GM03348 (cell line): ENCODE measurements at places on chromosomes 13 and 19.

DNA sequence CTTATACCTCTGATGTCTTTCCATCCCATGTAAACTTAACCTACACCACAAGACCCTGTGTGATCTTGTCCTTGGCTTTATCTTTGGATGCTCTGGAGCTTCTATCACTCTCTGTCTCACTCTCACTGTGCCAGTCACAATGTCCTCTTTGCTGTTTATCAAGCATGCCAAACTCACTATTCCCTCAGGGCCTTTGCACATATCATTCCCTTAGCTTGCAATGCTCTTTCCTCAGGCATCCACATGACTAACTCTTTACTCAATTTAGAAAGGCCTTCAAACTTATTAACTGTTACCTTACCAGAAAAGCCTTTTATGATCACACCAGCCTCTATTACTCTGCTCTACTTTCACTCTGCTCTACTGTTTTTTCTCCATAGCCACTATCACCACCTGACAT, 354.1 kb downstream of the RFC3 start:
- DNase-seq, result no peak

DNA sequence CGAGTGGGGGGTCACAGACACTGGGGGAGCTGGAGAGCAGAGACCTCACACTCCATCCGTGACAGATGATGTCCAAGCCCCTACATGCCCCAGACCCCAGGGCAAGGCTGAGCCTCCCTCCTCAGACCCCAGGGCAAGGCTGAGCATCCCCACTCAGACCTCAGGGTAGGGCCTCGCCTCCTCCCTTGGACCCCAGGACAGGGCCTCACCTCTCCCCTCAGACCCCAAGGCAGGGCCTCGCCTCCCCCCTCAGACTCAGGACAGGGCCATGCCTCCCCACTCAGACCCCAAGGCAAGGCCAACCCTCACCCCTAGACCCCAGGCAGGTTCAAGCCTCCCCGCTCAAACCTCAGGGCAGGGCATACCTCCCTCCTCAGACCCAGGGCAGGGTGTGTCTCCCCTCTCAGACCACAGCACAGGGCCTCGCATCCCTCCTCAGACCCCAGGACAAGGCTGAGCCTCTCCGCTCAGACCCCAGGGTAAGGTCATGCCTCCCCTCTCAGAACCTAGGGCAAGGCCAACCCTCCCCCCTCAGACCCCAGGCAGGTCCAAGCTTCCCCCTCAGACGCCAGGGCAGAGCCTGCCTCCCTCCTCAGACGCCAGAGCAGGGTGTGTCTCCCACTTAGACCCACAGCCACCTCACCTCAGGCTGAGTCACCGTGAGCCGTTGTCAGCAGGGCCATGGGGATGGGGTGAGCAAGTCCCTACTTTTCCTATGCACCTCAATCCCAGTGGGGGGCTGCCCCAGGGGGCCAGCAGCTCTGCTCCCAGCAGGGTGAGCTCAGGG, 1.7 kb upstream of the S1PR4 start:
- peak; percentile 79 for DNase-seq

- DNase-seq, result peak; percentile 59
Observed at GRCh38 chr19:57348136-57348535, 2.9 kb upstream of the ZNF304 start.

DNA sequence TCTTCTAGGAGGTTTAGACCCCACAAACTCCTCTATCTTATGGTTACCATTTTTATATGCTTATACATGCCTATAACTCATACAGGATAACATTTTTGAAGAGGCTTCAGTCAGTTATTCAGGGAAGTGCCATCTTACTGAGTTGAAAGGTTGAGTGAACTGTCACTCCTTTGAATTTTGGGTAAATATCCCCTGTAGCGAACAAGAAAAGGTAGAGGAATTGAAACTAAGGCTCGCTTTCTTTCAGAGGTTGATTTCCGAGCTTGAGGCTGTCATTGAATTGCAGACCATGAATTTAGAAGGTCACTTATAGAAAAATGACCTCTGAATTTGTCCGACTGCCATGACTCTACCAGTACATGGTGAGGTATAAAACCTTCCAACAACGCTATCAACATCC, 35.1 kb downstream of the MICU2 start:
- no peak for DNase-seq

GRCh38 chr19:49875857-49876421, 1.2 kb downstream of the AKT1S1 start:
- peak; percentile 62 for DNase-seq

GRCh38 chr19:49631014-49631588, 8.8 kb downstream of the RRAS start:
- DNase-seq, result no peak

- DNase-seq, result no peak
Observed at GRCh38 chr19:58117841-58118575, 20.0 kb upstream of the ZSCAN18 start.

DNA sequence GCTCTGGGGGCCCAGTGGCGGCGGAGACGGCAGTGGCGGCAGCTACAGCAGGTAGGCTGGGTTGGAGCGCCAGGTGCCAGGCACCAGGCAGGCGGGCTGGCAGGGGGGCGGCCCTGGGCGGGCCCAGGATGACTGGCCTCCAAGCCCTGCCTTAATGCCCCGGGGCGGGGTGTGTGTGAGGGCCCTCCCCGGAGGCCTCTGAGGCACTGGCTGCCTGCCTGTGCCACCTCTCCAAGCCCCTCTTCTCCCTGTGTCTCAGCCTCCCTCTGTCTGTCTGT, at the start of gene KLK11:
Gene KLK11 (minus strand): TSS at position 63 of the 278 bp plus-strand sequence. CDS start 985 bp downstream, outside the sequence.
- no peak for DNase-seq

DNA sequence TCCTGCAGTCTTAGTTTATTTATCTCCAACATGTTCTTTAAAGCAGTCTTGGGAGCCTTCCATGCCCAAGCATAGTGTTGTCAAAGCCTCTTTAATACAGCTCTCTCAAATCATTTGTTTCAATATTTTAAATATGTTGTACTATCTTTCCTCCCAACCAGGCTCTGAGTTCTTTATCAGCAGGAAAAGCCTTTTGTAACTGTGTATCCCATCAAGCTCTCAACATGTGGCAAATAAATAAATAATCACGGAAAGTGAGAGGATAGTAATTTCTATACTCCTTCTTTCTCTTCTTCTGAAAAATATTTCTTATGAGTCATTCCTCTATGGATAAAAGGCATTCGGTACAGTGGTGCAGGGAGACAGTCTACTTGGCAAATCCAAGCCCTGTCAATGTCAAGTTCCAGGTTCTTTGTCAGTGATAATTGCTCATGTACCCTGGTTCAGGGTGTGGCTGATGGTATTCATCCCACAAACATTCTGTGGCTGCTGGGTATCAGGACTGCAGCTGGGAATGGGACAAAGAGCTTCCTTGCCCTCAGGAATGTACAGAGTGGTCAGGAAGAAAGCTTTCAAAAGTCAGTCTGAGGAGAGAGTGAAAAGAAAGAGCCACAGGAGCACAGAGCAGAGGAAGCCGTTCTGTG, 384.3 kb downstream of the EFNB2 start:
- peak; percentile 85 for DNase-seq

DNA sequence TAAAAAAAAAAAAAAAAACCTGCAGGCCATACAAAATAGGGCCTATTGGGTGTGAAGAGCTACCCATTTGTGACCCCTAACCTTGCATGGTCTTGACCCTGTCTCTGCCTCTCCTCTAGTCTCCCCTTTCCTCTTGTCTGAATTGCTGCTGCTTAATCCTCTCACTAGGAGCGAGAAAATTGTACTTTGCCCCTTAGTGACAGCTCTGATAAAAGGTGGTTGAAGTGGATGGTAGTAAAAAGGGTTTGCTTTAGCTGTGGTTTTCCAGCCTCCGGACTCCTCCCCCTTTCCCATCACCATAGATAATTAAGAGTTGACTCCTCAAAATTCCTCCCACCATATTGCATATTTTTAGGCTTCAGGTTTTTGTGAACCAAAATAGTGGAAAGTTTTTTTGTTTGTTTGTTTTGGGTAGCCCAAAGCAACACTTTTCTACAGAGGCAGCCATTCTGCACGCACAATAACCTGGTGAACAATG, 23.5 kb downstream of the ACTN4 start:
- DNase-seq, result no peak

GRCh38 chr13:59250336-59251189, 913.2 kb downstream of the DIAPH3 start:
- DNase-seq, result no peak

GRCh38 chr13:28984825-28985224, 164.7 kb downstream of the MTUS2 start:
- DNase-seq, result no peak

- DNase-seq, result no peak
Observed at GRCh38 chr13:78409172-78409571, 194.2 kb downstream of the POU4F1 start.

DNA sequence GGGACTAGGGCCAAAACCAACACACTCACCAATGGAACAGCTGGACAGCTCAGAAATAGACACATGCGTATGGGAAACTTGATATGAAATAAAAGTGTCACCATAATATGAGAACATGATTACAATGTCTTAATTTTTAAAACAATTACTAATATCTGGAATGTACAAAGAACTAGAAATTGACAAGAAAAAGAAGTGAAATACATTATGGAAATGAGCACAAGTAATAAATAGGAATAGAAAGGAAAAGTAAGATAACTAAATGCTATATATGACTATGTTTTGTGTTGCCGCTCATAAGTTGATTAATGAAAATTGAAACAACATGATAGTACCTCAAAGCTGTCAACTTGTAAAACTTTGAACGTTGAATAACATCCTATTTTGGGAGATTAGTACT, 801.1 kb downstream of the SLITRK5 start:
- no peak for DNase-seq

DNA sequence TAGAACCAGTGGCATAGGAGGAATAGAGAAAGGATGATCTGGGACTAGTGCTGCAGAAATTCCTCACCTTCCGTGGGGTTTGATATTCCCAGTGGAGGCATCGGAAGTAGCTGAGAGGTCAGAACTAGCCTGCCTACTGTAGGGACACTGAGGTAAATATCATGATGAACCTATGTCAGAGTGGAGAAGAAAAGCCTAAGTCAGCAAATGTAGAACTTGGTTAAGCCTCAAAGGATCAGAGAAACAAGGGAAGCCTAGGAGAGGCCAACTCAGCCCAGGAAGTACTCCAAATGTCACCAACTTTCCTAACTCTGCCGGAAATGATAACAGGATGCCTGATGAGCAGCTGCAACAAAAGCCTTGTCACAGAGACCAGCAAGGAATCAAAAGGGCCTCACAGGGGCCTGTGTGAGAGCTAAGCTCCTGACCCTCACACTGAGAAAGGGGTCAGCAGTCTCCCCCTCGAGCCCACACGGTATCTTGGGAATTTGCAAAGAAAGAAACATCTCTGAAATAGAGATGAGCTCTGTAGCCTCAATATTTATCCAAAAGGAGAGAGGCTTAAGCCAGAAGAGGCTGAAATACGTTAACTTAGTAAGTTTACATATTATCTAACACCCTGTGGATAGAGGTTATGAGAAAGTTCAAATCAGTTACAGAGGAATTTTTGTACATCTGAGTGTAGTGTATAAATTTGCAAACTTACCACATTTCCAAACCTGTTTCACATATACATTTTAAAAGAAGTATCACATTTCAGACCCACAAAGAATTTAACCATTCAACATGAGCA, 1064.3 kb downstream of the DIAPH3 start:
- DNase-seq, result no peak

GRCh38 chr13:44814836-44815235, 174.4 kb downstream of the NUFIP1 start:
- no peak for DNase-seq

DNA sequence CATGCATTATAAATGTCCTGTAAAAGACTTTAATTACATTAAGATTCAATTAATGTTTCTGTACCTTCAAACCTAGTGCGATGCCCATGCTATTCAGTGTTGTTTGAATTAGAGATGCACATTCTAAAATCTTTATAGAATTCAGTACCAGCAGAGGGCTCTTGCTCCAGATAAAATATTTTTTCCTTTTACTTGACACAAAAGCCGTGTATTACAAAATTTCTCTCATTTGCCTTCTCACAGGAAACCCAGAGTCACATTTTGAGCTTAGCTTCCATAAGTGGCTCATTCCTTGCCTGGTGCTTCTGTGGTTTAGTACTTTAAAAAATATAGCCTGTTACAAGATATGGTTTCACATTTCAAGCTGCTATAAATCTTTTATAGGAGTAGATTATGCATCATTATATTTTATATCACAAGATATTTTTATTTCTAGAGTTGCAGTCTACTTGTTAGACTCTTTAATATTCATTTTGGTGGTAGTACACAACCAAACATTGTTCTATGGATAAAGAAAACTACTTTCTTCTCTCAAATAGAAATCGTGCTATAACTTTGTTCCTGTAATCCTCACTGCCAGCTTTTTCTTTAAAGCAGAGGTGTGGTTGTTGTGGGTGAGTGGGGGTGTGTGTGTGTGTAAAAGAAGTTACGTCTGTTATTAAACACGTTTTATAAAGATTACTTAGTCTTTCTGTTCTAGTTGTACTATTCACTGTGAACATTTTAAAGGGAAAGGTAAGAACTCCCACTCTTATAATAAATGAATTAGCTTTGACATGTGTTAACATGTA, 101.4 kb downstream of the RNF17 start:
- peak; percentile 17 for DNase-seq

- DNase-seq, result no peak
Observed at GRCh38 chr13:109481040-109481439, 305.3 kb downstream of the IRS2 start.

GRCh38 chr19:41701401-41702075, 6.9 kb upstream of the CEACAM5 start:
- DNase-seq, result no peak

- no peak for DNase-seq
Observed at GRCh38 chr13:35804901-35805300, 326.3 kb downstream of the DCLK1 start.

GRCh38 chr13:106491928-106492587, 43.4 kb downstream of the EFNB2 start:
- DNase-seq, result no peak

GRCh38 chr13:64626105-64626504, 2604.0 kb downstream of the PCDH9 start:
- no peak for DNase-seq

DNA sequence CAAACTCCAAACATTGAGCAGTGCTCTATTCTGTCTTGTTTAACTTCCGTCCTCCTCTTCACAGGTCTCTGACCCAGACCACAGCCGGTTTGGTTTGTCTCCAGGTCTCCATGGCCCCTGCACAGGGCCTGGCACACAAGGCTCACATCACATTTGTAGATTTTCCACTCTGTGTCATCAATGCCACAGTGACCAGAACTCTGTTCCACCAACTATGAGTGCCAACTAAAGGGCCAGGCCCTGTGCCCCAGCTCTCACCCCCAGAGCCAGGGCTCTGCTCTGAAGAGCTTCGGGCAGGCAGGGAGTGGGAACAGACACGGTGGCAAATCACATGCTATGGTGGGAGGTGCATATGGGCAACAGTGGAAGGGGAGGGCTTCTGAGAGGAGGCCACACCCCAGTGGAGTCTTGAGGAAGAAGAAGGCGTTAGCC, 16.0 kb downstream of the SMG9 start:
- no peak for DNase-seq

GRCh38 chr19:677201-677600, 1.0 kb downstream of the FSTL3 start:
- peak; percentile 92 for DNase-seq

DNA sequence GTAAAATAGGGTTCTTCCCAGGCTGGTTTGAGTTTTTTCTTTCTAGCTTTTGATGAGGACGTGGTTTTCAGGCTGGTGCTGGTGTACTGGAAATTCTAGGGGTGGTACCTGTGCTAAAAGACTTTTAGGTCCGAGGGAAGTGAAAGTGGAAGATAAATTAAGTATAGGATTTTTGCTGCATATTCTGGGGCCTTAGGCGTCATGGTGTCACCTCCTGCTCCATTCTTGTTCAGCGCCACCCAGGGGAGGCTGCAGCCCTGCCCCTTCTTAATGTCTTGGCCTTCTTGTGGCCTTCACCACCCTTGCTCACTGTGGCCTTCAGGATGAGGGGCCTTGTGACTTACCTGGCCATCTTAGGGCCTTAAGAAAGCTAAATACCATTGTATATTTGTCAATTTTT, 12.4 kb downstream of the ZNF552 start:
- DNase-seq, result no peak

GRCh38 chr13:76503766-76504165, 382.4 kb downstream of the KCTD12 start:
- no peak for DNase-seq
